Dermis microvascular lymphatic vessel endothelial cell (primary cell): ENCODE measurements at places on chromosomes 4 and X. TPM values are rescaled to one million over a fixed set of nuclear protein-coding genes. Genes with fewer than 3 reads are reported as not detected.

ANKRD50 gene
- 41.6 and 58.8 TPM in 2 replicates for total RNA-seq

SLC2A9 gene
- 0.90 and 1.1 TPM in 2 replicates for total RNA-seq

XAGE1A gene
- not detected in 2 replicates for total RNA-seq

IDUA gene
- total RNA-seq = 5.4 and 10.5 TPM in 2 replicates

MEPE gene
- not detected in 2 replicates for total RNA-seq

SFRP2 gene
- total RNA-seq = under 0.01 TPM in 1 of 2 replicates, not detected in the other

PGAM4 gene
- 0.13 TPM in 1 of 2 replicates, not detected in the other for total RNA-seq

CTAG1B gene
- not detected in 2 replicates for total RNA-seq

TLR1 gene
- 5.3 and 6.1 TPM in 2 replicates for total RNA-seq

CENPVL1 gene
- total RNA-seq = not detected in 2 replicates

SHROOM3 gene
- 0.13 TPM in 2 replicates for total RNA-seq

WDR1 gene
- 333 and 375 TPM in 2 replicates for total RNA-seq

MTNR1A gene
- total RNA-seq = not detected in 2 replicates

USP17L11 gene
- total RNA-seq = not detected in 2 replicates

GYPE gene
- under 0.01 TPM in 1 of 2 replicates, not detected in the other for total RNA-seq

EPGN gene
- not detected in 2 replicates for total RNA-seq

TMEM31 gene
- total RNA-seq = 0.13 TPM in 1 of 2 replicates, not detected in the other

ZXDB gene
- 7.1 and 8.9 TPM in 2 replicates for total RNA-seq

BTK gene
- total RNA-seq = under 0.01 TPM in 1 of 2 replicates, not detected in the other

SLC10A7 gene
- 6.5 and 8.7 TPM in 2 replicates for total RNA-seq

GRPR gene
- under 0.01 TPM in 2 replicates for total RNA-seq

SSX4B gene
- total RNA-seq = not detected in 2 replicates

ITIH6 gene
- not detected in 2 replicates for total RNA-seq

CFAP47 gene
- not detected in 2 replicates for total RNA-seq

FTHL17 gene
- total RNA-seq = not detected in 2 replicates

CDKL2 gene
- total RNA-seq = 0.13 TPM in 2 replicates
